Kidney (tissue), 22 donors: ENCODE measurements at places on chromosomes 12 and 14. TPM values are rescaled to one million over a fixed set of nuclear protein-coding genes. Genes with fewer than 3 reads are reported as not detected.

GRCh38 chr14:75595226-75595625, 16.8 kb downstream of the FLVCR2 start:
- no peak for DNase-seq

Gene E2F7
- polyA plus RNA-seq, result not detected

DNA sequence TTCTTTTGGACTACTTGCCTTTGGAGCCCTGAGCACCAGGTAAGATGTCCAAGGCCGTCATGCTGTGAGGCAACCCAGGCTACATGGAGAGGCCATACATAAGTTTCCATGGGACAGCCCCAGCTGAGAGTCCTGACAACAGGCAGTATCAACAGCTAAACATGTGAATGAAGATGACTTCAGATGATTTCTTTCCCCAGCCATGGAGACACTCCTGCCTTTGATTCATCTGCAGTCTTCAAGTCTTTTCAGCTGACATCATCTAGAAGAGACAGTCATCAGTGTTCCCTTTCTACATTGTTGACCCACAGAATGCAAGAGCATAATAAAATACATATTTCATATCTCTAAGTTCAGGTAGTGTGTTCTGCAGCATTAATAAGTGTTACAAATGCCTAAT, 398.7 kb downstream of the BTG1 start:
- DNase-seq, result no peak

- DNase-seq, result no peak
Observed at GRCh38 chr12:117292688-117293087, 68.7 kb downstream of the NOS1 start.

Gene HOXC6
- polyA plus RNA-seq, result 11.4 TPM

Gene HOXC11
- polyA plus RNA-seq, result 0.75 TPM

DNA sequence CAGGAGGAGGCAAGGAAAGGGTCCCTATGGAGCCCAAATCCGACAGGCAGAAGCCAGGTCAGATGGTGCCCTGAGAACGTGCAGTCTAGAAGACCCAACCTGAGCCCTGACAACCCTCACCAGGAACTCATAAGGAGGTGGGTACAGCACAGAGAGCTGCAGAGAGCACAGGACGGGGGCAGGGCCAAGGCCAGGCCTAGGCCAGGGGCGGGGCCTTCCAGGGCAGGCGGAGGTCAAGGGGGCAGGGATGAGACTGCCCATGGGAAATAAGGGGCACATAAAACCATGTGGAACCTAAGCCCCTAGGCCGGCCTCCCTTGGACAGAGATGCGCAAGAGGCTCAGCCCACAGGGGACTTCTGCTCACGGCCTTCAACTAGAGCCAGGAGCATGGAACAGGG, 45.1 kb downstream of the SSH1 start:
- no peak for DNase-seq

Gene SLC5A8
- 2.7 TPM for polyA plus RNA-seq

Gene CPM
- polyA plus RNA-seq, result 35.7 TPM

Gene SNRPF
- 42.1 TPM for polyA plus RNA-seq

DNA sequence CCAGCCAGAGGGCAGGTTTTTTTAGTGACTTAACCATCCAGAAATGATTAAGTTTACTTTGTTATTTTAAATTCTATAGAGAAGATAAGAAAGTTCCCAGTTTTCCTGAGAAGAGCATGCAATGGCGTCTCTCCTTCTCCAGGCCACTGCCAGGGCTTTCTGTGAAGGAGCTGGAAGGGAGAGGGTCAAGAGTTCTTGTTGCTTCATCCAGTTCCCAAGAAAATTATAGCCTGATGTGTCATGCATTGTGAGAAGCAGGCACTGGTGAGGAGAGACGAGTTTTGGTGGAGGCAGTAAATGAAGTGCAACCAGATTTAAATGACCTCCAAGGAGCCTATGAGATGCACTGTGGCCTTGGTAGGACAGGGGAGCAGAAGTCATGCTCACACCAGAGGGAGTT, 14.2 kb downstream of the ELK3 start:
- DNase-seq, result no peak

DNA sequence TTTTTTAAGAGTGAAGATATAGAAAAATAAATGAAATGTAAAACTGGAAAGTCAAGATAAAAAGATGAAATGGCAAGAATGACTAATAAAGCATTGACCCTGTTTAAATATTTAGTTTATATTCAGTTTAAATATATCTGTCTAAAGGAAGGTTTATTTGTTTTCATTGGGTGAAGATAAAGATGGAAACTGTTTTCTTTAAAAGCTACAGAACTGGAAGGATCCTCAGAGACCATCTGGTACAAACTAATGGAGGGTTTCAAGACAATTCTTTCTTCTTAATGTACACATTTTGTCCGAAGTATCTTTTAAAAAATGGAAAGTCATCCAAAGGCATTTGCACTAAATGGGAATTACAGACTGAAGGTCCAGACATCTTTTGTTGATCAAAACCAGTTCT, 142.6 kb downstream of the EPS8 start:
- no peak for DNase-seq

DNA sequence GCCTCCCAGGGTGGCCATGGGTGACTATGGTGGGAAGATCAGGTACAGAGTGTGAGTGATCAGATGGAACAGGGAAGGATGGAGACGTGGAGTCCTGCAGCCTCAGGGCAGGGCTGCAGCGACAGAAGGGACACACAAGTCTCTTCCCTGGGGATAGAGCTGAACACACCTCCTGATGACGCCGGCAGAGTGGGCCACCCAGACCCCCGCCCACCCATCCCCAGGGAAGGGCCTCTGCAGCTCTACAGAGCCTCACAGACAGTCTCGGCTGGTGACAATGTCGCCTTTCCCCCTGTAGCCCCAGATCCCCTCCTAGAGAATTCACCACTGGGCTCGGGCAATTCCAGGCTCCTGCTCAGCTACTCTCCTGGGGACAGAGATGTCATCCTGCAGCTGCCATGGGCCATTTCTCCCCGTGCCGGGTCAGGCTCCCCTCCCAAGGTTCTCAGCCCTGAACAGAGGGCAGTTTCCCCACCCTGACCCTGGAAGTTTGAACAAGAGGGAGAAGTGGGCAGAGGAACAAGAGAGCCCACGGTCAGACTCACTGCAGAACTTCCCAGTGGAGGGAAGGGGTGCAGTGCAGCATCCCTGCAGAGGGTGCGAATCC, 115.7 kb downstream of the NCOR2 start:
- DNase-seq, result no peak

GRCh38 chr12:7015555-7016370, 2.5 kb downstream of the LPCAT3 start:
- no peak for DNase-seq

- DNase-seq, result no peak
Observed at GRCh38 chr14:44963044-44963528, 1.1 kb downstream of the TOGARAM1 start.

DNA sequence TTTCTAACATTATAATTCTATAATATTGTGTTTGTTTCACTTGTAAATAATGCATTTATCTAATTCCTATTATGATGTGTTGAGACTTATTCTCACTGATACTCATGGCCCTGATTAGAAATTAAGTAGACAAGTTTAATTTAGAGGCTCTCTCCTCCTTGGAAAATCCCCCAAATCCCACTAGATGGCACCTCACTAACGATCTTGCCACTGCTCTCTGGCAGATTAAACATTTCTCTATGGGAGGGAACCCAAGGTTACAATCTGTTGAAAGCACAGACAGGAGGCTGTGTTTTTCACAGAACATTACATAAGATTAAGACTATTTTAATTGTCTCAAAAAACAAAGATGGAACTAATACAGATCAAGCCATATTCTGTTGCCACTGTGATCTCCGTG, 318.7 kb downstream of the LRFN5 start:
- DNase-seq, result no peak
